ENCODE measurements at places on chromosomes 7 and 10. TPM values are rescaled to one million over a fixed set of nuclear protein-coding genes. Genes with fewer than 3 reads are reported as not detected.

The C7orf33 gene
- polyA plus RNA-seq = not detected

The CXCL12 gene
- not detected for polyA plus RNA-seq

The SPDYE1 gene
- not detected for polyA plus RNA-seq

The CYP2C19 gene
- polyA plus RNA-seq = not detected

The CLDN3 gene
- polyA plus RNA-seq = not detected

The SMO gene
- 6.2 TPM for polyA plus RNA-seq

The NEUROD6 gene
- not detected for polyA plus RNA-seq

DNA sequence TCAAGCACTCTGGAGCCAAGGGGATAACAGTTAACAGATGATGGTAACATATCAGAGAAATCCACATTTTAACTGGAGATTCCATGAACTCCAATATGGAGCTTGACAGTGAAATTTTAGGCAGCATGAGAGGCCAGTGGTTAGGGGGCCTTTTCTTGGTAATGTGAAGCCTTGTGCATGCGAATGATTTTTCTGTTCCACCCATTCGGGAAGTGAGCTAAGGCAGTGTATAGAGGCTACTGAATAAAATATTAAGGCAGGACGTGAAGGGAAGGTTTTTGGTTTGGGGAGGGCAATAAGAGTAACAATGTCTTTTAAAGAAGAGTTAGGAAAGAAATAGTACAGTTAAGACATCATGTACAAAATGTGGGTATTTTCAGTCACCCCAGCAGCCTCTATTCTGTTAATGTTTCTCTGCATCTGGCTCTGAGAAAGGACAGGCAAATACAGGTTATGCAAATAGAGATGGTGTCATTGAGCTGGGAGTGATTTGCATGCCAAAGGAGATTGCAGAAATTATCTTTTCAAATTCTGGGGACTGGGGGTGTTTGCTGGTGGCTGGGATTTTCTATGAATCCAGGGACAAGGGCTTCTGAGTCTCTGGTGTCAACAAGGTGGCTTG, 6.8 kb upstream of the TAS2R60 start:
- DNase-seq = no peak

- DNase-seq = no peak
Measured at GRCh38 chr10:127310430-127310829, 114.0 kb upstream of the INSYN2A start.

GRCh38 chr10:31820096-31820495, 108.5 kb downstream of the ARHGAP12 start:
- no peak for DNase-seq

- no peak for DNase-seq
Measured at GRCh38 chr7:3931843-3932242, 630.8 kb downstream of the SDK1 start.

GRCh38 chr7:78501064-78501463, 702.5 kb downstream of the PHTF2 start:
- no peak for DNase-seq

DNA sequence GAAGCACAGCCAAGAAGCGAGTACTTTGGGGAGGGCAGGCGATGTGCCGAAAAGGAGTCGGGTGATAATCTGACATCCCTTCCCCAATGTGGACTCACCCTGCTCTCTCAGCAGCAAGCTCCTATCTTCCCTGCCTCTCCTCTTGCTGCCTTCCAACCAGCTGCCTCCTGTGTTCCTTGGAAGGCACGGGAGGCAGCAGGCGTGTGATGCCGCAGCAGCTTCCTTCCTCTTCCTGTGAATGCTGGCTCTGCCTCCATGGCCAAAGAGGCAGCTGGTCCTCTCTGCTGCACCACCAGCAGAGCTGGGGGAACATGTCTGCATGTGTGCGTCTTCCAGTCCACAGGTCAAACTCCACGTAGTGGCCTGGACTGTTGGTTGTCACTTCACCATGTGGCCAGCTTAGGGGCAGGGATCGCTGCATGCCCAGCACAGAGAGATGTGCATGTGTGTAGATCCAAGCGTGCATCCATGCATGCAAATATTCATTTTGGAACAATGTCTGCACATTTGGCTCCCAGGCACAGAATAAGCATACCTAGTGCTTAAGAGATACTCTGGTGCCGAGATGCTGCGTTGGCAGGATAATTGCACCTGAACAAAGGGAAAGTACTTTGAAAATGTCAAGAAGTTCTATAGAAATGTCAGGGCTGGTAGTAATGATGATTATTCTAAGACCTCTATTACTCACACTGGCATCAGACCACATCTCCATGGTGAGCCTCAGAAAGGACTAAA, 499.8 kb downstream of the PLXNA4 start:
- DNase-seq = no peak

DNA sequence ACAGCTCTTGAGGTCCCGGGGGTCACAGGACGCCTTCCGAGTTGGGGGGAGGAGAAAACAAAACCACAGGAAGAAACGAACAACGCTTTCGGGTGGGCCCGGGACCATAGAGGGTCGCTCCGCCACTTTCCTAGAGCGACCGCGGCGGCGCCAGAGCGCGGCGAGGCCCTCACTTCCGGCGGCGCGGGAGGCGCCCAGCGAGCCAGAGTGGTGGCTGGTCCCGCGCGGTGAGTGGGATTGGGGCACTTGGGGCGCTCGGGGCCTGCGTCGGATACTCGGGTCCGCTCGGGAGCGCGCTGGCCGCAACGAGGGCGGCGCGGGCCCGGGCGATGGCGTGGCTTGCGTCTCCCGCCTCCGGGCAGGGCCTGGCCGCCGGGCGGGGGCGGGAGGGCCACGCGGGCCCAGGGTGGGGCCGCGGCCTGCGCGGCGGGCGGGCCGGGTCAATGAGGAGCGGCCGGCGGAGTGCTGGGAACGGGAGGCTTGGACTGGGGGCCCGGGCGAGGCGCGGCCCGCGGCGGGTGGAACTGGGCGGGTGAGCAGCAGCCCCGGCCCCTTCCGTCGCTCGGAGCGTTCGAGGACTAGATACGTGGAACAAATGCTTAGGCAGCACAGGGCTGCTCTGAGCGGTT, at the start of gene ZNF22:
ZNF22 (plus strand) TSS at position 172 of the 629 bp plus-strand sequence. CDS start 2,446 bp downstream, outside the sequence.
- DNase-seq = no peak

DNA sequence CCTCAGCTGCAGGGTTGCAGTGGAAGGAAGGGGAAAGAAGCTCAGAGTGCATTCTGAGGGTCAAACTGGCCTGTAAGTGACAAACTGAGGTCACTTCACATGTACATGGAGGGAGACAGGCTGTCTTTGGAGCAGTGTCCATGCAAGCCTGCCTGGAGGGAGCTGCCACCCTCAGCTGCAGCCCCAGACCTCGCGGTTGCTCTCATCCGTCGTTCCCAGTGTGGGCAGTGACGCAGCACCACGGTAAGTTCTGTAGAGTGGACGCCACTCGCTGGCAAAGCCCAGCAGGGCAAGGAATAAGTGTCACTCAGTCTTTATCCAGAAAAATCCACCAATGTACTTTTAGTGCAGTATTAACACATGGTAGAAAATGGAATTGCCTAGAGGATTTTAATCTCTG, 225.7 kb downstream of the MGMT start:
- no peak for DNase-seq

- no peak for DNase-seq
Measured at GRCh38 chr10:79013406-79013987, 55.3 kb upstream of the ZMIZ1 start.

GRCh38 chr7:11410656-11411644, 421.0 kb downstream of the THSD7A start:
- no peak for DNase-seq

DNA sequence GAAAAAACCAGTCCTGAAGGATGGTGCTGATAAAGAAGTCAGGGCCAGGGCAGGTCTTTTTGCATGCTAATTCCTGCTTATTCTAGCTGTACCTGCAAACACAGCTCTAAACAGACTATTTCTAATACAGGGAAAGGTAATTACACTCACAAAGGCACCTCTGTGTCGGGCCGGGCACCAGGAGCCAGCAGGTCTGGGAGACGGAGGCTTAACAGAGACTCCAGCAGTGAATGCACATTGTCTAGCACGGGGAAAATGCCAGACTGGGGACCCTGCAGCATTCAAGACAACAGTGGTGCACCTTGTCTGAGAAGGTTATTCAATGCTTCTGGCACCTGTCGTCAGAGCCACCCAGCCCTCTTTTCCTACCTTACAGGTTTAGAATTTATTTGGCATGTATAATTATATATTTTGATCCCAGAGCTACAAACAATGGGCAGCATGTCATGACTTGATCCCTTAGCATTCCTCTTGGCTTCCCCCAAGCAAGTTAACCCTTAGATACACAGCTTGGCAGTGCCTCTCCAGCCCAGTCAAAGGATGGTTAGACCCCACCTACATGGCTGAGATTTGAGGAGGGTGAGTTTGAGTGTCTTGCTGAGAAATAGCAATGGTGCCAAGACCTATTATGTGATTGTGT, 185.2 kb downstream of the SLC25A13 start:
- no peak for DNase-seq

GRCh38 chr7:73970801-73971229, 57.2 kb upstream of the ELN start:
- no peak for DNase-seq

DNA sequence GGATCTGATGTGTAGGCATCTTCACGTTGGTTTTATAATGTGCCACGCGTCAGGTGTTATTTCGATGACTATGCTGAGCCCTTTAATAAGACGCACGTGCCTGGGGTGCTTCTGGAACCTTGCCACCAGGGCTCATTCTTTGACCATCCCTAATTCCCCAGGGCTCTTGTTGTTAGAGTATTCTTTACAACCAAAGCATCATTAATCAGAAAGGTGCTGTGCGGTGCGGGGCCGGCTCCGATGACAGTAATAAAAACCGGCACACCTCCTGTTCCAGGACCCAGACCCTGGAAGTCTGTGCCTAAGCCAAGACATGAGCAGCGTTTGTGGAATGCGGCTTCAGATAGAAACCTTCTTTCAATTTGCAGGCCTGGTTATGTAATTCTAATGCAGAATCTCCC, 58.4 kb downstream of the MGMT start:
- DNase-seq = peak; percentile 33

DNA sequence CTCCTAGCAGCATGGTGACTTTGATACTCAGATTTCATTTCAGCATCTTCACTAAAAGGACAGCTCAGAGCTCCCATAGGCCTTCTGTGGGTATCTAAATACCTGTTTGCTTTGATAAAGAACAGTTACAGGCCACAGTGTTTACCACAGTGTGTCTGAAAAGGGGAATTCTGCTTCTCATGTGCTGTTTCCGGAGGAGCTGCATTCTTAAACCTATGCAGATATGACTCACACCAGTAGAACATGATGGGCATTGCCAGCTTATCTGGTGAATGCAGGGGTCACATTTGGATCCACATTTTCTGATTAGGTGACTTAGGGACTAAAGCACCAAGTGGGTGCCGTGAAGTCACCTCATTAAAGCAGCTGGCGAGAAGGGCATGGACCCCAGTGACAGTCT, 52.6 kb downstream of the TRRAP start:
- no peak for DNase-seq

GRCh38 chr10:107215681-107216080, 51.2 kb upstream of the SORCS1 start:
- DNase-seq = no peak

All from keratinocyte (primary cell).